ENCODE measurements at places on chromosomes 2 and 18.

GRCh38 chr18:59432803-59433597, 73.9 kb upstream of the LMAN1 start:
- no peak for DNase-seq

- DNase-seq, result no peak
Measured at GRCh38 chr2:165122521-165122920, 81.3 kb downstream of the SCN3A start.

DNA sequence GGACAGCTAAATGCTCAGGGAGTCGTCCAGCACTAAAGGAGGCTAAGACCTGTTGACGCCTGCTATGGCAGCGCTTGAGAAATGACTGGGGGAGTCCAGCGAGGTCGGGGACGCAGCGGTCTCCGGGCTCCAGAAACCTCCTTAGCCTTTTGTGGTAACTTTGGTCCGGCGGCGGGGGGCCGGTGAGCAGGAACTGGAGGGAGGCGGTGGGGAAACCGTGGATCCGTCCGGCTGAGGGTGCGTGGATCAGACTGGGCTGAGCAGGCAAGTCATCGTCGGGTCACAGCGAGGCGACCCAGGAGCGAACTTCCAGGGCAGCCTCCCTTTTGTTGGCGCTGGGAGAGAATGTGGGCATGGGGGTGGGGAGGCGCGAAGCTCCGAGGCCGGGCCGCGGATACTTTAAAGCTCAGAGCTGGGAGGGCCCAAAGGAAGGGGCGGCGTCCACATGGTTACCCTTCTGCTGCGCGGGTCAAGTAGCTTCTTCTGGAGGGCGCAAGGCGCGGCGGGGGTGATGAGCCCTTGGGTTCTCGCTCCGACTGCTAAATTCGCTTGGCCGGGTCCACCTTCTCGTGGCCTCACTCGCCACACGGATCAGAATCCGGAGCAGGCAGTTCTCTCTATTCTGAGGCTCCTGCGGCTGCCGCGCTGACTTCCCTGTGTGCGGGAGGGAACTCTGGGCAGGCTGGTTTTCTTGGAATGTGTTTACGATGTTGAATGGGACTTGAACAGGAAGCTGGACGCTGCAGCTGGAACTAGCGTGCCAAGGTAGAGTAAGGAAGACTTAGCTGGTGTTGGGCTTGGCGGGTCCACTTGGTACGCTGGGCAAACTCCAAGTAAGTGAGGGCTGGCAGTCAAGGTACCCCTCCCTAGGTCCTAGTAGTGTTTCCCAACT, 920 bp downstream of the GULP1 start:
- DNase-seq, result no peak

- no peak for DNase-seq
Measured at GRCh38 chr18:27656167-27656778, 471.2 kb upstream of the CHST9 start.

- no peak for DNase-seq
Measured at GRCh38 chr2:117700471-117700870, 114.0 kb upstream of the DDX18 start.

DNA sequence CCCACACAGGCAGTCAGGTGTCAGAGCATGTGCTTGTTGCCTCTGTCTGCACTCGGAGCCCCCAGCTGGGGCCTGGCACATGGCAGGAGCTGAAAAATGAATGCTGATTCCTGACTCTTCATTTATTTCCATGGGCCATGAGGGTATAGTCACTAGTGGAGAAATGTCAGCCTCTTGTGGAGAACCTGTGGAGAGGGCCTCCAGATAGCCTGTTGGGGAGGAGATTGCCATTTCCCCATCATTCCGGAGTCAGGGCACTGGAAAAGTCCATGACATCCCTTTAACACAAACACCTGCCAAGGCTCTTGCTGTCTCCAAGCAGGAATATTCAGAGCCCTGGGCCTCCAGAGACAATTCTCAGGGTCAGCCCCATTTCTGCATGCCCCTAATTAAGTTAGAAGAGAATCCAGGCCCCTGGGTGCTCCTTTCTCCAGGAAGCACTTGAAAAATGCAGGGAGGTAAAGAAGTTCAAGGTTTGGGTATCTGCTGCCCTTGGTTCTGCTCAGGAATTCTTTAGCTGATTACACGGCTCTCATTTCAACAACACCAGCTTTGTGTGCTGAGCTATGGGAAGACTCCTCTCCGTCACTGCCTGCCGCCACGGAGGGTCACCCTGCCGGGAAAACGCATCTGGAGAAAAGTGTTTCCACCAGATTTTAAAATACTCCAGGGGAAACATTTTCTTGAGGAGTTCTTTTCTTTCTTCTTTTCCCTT, 311.3 kb downstream of the MYCN start:
- DNase-seq, result no peak

GRCh38 chr2:238513346-238513745, 86.6 kb downstream of the ASB1 start:
- no peak for DNase-seq

DNA sequence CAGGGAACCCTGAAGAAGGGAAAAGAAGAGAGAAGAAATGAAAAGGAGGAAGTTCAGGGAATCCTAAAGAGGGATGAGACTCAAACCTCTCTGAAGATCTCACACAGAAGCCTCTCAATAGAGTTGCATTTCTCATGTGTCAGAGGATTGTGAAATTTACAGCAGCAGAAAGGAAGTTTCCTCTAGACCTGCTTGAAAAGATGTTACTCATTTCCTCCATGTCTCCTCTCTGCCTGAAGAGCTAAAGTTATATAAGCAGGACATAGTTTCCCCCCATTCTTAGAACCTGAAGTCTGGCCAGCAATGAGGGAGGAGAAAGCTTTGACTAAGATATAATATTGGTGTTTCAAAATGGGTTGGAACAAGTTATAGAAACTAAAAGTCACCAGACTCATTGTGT, 1155.6 kb downstream of the LRP1B start:
- DNase-seq, result no peak

- DNase-seq, result no peak
Measured at GRCh38 chr2:2729246-2729645, 398.2 kb upstream of the MYT1L start.

GRCh38 chr2:3114406-3115185, 263.0 kb downstream of the EIPR1 start:
- DNase-seq, result no peak

GRCh38 chr2:70627211-70627898, 73.7 kb upstream of the TGFA start:
- DNase-seq, result no peak

DNA sequence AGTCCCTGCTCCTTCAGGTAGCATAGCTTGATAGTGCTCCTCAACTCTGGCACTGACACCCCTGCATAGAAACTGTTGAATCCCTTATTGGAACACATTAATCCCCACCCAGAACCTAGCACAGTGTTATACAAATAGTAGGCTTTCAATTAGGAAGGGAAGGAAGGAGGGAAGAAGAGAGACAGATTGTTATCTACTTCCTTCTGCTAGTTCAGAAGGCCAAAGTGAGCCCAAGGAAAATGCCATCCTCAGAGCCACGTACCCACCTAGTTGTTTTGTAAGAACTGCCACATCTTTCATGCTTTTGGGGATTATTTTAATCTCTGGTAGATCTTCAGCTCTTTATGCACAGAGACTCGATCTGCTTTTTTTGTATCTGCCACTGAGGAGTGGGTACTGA, 75.1 kb downstream of the CLHC1 start:
- no peak for DNase-seq

GRCh38 chr2:12267042-12267441, 449.7 kb upstream of the TRIB2 start:
- DNase-seq, result no peak

GRCh38 chr2:177574356-177574755, 181.8 kb downstream of the AGPS start:
- DNase-seq, result no peak

DNA sequence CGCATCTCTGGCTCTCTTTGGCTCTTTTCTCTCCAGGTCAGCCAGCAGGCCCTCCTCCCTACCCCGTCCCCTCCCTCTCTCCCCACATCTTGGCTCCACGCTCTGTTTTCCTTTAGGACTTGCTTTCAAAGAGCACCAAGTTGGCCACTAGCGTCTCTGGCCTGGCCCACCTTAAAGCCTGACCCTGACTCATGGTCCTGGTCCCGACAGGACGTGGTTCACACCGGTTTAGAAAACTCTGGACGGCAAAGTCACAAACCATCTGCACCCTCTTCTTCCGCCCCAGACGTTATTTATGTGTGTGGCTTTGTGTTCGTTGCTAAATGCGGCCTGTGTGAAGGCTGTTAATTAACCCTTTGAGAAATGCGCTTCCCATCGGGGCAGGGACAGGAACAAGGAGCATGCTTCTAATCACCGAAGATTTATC, 169.0 kb upstream of the HAAO start:
- no peak for DNase-seq

DNA sequence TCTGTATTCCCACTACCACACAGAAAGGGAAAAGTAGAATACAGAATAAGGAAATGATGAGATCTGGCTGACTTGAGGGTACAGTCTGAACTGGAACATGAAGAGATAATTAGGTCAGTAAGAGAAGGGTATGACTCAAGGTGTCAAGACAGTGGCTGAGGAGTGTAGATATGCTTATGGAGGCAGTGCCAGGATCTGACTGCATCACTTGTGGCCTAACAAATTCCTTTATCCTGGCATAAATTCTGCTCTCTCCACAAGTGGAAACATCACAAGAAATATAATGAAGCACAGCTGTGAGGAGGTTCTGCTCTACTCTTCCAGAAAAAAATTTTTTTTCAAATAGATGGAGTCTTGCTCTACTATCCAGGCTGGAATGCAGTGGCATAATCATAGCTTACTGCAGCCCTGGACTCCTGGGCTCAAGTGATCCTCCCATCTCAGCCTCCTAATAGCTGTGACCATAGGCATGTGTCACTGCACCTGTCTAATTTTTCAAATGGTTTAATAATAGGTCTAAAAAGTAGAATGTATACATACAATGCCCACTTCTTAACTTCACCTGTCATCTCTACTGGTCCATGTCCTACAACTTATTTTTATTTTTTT, 85.3 kb downstream of the C2orf74 start:
- DNase-seq, result no peak

GRCh38 chr2:216426938-216427337, 14.7 kb downstream of the SMARCAL1 start:
- DNase-seq, result no peak

- DNase-seq, result no peak
Measured at GRCh38 chr18:28455971-28456370, 279.0 kb upstream of the CDH2 start.

DNA sequence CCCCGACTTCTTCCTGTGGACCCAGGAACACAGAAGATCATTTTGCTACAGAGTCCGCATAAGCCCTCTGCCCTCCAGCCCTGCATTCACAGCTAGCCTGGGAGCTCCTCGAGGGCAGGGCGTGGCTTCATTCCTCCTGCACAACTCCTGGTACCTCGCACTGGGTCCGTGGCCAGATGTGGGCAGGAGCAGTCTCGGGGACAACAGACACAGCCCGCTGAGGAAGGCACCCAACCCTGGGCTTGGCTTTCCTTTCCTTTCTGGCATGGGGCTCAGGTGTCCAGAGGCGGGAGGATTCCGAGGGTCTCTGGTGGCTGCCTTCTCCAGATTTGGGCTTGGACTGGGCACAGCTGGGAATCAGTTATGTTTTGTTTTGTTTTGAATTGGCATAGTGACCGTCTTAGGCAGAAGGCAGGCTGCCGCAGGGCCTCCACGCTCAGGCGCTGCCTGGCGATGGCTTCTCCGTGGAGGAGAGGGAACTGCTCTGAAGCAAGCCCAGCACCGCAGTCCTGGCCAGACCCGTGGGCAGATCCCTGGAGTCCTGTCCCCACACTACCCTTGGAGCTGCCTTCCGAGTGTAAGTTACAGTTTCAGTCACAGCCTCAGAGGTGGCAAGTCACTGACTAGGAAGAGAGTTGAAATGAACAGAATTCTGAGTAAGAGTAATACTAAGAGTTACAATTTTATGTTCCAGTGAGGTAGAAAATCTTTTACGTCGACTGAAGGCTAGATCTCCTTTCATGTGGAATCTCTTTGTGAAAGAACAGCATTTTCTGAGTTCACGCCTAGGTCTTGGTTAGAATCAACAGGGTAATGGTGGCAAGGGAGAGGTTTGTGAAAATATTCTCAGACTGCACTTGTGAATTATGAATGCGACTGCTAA, 47.9 kb downstream of the LDLRAD4 start:
- DNase-seq, result peak; percentile 41

DNA sequence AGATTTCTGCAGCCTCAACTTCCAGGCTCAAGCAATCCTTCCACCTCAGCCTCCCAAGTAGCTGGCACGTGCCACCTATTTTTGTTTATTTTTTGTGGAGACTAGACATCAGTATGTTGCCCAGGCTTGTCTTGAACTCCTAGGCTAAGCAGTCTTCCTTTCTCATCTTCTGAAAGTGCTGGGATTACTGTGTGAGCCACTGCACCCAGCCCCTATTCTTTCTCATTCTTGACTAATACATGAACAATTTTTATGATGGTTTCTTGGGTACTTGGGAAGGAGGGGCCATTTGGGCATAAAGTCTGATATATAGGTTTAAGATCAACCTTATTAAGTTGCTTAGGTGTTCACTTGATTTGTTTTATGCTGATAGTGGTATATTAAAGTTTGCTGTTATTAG, 26.2 kb downstream of the EPC2 start:
- DNase-seq, result no peak

- DNase-seq, result no peak
Measured at GRCh38 chr2:157839162-157839801, 36.8 kb downstream of the ACVR1 start.

GRCh38 chr2:132593171-132593570, 76.8 kb downstream of the LYPD1 start:
- no peak for DNase-seq

- DNase-seq, result no peak
Measured at GRCh38 chr2:159497256-159497655, 119.1 kb downstream of the BAZ2B start.

DNA sequence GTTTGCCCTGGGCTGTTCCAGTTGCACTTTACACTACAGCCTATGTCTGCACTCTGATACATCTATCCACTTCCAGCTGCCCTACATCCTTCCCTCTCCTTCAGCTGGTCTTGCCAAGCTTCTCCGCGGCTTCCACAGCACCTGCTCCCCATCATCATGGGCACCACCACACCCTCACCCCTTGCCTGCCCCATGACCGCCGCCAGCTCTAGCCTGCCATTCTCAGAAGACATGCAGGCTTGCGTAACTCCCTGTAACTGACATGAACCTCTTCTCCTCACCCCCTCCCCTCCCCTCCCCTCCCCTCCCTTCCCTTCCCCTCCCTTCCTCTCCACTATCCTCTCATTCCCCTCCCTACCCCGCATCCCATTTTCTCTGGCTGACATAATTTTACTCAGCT, 46.0 kb downstream of the PAX8 start:
- DNase-seq, result no peak

DNA sequence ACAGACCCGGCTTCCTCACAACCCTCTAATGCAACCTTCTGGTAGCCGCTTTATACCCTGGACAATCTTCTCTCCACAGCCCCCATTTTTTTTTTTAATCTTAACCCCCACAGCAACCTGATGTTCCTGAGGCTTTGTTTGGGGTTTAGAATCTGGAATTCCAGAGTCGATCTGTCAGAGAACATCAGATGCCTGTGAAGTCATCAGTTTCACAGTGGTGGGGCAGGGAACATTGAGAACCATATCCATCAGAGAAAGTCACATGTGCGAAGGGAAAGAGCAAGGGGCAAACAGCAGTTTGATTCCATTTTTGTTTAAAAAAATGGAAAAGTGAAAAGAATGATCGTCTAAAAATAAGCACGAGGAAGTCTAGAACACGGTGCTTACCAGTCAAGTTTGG, 20.6 kb downstream of the NPAS2 start:
- DNase-seq, result no peak

Measured in stimulated activated CD4-positive, alpha-beta T cell treated with anti-CD3 and anti-CD28 coated beads, Interleukin-12 subunit alpha, Interleukin-12 subunit beta, amount 100 ng/mL, for 24 hours (primary cell).